ENCODE measurements at places on chromosomes 4 and X. TPM values are rescaled to one million over a fixed set of nuclear protein-coding genes. Genes with fewer than 3 reads are reported as not detected.

Gene EVC2
- 1.8 TPM for total RNA-seq

Gene UCP1
- total RNA-seq: not detected

Gene SCML1
- 7.4 TPM for total RNA-seq

Gene PTTG2
- total RNA-seq: not detected

Gene MAGEA10
- total RNA-seq: not detected

Gene VGLL1
- total RNA-seq: not detected

Gene MAGEB1
- total RNA-seq: not detected

Gene KLF8
- not detected for total RNA-seq

Gene TGIF2LX
- not detected for total RNA-seq

Gene ANOS1
- 0.20 TPM for total RNA-seq

Gene PAK3
- not detected for total RNA-seq

Gene SSX1
- total RNA-seq: not detected

Gene SLC38A5
- 0.42 TPM for total RNA-seq

Gene CT47B1
- not detected for total RNA-seq

Gene COMMD8
- total RNA-seq: 11.4 TPM

Gene IGSF1
- 0.27 TPM for total RNA-seq

Gene PDLIM5
- 43.8 TPM for total RNA-seq

Gene SSX2B
- total RNA-seq: not detected

Gene UGT2A3
- total RNA-seq: 0.07 TPM

Gene SPARCL1
- total RNA-seq: not detected

Gene PITX2
- total RNA-seq: 1.0 TPM

Gene CYBB
- total RNA-seq: 0.05 TPM

Gene GATA1
- not detected for total RNA-seq

Gene LRRC66
- total RNA-seq: not detected
